ENCODE measurements at places on chromosomes 6 and 20.
A peak's percentile ranks its signal among the peaks of the same experiment; 100 is the strongest.

DNA sequence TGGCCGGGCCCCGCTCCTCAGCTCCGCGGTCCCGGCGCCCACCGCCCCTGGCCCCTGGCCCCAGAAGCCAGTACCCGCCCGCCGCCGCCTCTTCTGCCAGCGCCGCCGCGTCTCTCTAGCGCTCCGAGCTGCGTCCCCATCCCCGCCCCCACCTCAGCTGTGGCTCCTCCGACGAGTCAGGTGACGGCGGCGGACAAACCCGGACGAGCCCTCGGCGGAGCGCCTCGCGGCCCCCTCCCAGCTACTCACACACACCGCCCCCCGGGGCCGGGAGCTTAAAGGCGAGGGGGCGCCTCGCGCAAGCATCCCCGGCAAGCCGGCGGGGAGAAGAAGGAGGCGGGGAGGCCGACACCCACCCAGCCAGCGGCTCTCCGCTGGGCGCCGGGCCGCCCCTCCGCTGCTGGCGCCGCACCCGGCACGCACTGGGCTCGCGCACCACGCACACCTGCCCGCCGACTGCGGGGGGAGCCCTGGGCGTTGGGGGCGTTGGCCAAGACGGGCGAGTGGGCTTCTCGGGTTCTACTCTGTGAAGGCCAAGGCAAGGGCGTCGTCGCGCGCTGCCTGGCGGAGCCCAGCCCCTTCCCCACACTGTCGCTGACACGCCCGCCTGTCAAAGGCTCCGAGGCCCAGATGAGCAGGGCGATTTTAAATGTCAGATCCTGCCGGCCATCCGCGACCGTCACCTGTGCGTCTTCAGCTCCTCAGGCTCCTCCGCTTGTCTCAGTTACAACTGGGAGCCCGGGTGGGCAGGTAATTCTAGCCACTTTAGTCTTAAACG is at the start of gene SNAP91:
Gene SNAP91, minus strand, starts transcription at position 132 of the 778 bp plus-strand sequence. CDS start 1,174 bp downstream, outside the sequence.
- DNase-seq, result no peak

GRCh38 chr20:24131281-24131680 is 142.7 kb upstream of the GGTLC1 start:
- no peak for DNase-seq

DNA sequence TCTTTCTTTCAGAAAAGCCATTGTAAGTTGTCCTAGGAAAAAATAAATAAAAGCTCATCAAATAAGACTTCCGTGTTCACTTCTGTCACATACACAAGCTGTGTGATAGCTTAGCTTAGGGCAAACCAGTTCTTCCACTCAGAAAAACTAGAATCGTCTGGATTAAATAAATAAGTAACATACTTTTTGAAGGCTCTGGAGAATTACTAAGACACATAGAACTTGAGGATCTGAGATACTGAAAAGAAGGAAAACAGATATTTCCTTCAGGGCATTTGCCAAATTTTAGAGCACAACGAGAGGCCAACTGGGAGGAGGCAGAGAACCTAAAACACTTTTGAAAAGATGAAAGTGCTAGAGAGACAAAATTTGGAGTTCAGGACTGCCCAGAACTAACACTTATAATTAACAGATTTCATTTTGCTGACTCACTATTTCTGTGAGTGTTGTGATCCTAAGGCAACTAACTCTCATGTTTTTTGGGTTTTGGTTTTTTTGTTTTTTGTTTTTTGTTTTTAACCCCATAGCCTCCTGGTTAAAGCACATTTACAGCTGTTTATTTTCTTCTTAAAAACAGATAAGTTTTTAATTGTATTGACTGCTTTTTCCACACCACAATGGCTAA is 38.7 kb upstream of the THEMIS start:
- DNase-seq, result no peak

DNA sequence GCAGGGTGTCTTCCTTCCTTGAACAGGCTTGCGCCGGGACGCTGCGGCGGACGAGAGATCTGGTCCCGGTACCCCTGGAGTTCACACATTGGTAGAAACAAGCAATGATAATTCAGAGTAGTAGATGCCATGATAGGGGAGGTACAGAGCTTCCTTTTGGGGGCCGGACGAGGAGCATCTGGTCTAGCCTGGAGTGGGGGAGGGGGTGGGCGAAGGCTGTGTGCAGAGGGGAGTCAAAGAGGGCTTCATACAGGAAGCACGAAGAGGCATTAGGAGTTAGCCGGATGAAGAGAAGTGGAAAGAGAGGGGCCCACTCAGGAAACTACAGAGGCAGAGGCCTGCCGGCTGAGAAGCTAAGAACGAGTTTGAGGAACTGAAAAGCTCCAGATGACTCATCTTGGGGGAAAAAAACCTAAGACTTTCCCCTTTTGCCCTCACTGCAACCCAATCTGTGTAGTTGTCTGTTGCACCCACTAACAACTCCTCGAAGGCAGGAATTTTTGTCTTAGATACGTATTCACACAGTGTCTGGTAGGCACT is 611 bp downstream of the CNPY3 start:
- peak; percentile 36 for DNase-seq

Data from stimulated activated CD4-positive, alpha-beta T cell treated with anti-CD3 and anti-CD28 coated beads, TNF-alpha, amount 100 ng/mL, for 1 hour (primary cell).